ENCODE measurements at places on chromosomes 5 and 9.

GRCh38 chr9:72527801-72528195 is 6.4 kb downstream of the TMC1 start:
- DNase-seq = no peak

DNA sequence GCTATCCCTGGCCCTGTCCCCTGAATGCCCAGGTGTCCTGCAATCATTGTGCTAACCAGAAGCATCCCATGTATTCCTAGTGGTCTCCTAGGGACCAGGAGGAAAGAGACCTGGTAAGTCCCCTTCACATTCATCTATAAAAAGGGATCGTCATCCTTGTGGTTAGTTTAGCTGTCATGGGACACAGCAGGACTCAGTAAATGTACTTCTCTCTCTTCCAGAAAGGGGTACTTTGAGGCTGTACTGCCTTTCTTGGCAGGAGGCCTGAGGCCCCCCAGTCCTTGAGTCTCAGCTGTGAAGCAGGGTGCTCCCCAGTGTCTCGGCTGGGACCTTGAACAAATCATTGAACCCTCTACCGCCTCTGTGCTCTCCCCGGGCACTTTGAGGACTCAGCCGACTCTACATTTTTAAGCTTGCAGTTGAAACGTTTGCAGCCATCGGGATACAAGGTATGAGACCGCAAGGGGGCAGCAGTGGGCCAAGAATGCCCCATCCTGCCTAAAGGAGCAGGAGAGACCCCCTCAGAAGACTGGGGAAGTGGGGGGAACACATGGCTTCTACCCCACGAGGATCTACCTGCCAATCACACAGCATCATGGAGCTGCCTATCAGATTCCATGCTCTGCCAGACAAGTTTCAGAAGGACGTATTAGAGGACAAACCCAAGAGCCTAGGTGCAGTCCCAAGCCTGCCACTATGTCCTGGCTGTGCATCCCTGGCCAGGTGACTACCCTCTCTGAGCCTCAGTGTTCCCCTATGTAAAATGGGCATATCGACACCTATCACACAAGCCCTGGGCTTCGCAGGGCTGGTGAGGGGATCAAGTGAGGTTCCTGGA is 2.4 kb upstream of the PHYKPL start:
- DNase-seq = no peak

GRCh38 chr5:113969901-113970300 is 392.0 kb upstream of the KCNN2 start:
- DNase-seq = no peak

GRCh38 chr9:32348106-32348695 is 36.2 kb upstream of the ACO1 start:
- no peak for DNase-seq

GRCh38 chr5:59115345-59115744 is 532.5 kb downstream of the RAB3C start:
- DNase-seq = no peak
